HS-27A (cell line): ENCODE measurements at places on chromosomes 12 and 14.
A peak's percentile ranks its signal among the peaks of the same experiment; 100 is the strongest.

DNA sequence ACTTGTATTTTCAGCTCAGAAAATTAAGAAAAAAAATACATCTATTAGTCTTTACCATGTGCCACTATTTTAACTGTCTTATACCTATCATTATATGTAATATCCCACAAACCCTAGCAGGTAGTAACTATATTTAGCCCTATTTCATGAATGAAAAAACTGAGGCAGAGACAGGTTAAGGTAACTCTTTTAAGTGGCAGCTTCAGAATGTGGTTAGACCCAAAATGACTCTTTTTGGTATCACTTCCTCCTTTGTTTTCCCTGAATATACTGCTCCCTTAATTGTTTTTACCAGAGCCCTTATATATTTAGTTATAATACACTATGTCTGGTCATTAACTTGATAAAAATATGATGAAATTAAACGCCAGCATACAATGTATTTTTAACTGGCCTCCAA, 235.6 kb upstream of the RPL10L start:
- DNase-seq, result no peak

- no peak for DNase-seq
These were observed 102.3 kb upstream of the DIO3 start for GRCh38 chr14:101458741-101459550.

DNA sequence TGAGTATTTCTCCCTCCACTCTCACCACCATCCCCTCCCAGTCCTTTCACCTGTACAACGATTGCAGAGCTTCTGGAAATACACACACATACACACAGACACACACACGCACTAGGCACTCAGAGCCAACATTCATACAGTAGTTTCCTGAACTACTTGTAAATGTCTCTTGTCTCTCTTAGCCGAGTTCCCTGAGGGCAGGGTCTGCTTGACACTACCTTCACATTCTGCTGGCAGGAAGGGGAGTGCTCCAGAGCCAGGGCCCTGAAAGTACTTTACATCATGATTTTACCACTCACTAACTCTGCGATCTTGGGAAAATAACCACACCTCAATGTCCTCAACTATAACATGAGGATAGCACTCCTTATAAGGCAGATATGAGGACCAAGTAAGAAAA, 82.7 kb downstream of the GAS2L3 start:
- no peak for DNase-seq

GRCh38 chr14:47665337-47666134, 9.9 kb downstream of the MDGA2 start:
- DNase-seq, result no peak

DNA sequence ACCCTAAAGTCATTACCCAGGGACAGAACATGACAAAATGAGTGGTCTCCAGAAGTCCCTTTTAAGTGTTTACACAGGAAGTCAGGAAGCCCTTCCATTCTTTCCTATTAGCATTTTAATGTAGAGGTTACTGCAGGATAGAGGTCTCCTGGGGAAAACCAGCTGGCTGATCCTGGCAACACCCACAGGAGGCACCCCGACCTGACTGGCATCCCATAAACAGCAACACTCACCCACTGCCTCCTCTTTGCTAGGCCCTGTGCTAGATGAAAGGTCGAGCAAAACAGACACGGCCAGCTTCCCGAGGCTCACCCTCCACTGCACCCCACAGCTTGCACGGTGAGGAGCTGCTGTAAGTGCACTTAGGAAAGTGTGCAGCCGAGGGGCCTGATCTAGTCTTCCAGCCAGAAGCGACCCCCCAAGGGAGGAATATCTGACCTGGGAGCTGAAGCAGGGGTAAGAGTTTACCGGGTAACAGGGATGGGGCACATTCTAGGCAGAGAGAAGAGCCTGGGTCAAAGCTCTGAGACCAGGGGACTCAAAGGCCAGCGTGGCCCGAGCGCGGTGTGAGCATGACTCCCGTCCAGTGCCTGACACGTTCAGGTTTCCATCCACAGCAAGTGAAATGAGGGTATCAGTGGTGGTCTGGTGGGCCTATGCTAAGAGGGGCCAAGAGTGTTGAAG, 9.0 kb downstream of the DAZAP2 start:
- DNase-seq, result no peak

- DNase-seq, result no peak
These were observed 73.3 kb downstream of the RPS6KA5 start for GRCh38 chr14:90987140-90987539.

- no peak for DNase-seq
These were observed 456.7 kb downstream of the AEBP2 start for GRCh38 chr12:19896041-19896440.

DNA sequence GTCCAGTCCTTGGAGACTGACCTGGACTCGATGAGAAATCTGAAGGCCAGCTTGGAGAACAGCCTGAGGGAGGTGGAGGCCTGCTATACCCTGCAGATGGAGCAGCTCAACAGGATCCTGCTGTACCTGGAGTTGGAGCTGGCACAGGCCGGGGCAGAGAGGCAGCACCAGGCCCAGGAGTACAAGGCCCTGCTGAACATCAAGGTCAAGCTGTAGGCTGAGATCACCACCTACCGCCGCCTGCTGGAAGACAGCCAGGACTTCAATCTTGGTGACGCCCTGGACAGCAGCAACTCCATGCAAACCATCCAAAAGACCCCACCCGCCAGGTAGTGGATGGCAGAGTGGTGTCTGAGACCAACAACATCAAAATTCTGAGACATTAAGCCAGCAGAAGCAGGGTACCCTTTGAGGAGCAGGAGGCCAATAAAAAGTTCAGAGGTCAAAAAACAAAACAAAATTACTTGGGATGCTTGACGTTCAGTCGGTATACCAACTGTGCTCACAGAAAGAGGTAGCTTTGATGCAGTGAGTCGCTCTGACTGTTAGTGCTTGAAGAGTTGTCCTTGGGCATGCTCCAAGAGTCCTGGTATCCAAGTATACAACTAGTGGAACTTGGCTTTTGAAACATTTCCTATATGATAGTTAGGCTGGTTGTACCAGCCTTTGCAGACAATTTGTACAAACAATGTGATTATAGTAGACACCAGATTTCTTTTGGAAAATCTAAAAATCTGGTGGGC, 4.8 kb downstream of the MED6 start:
- no peak for DNase-seq

DNA sequence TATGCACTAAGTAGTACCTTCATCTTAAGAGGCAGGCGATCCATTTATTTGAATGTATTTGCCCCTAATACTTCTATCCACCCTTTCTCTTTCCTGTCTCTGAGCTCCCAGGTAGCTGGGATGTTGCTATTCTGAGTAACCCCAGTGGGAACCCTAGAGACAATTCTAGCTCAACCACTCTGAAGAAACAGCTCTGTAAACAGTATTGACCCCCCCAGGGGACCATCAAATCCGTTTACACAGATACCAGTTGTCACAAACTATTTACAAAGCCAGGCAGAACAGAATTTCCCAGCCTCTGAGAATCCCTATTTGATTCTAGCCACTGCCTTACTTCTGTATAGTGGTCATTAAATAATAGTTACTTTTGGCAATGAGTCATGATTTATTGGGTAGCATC, 64.9 kb downstream of the MIPOL1 start:
- DNase-seq, result no peak

DNA sequence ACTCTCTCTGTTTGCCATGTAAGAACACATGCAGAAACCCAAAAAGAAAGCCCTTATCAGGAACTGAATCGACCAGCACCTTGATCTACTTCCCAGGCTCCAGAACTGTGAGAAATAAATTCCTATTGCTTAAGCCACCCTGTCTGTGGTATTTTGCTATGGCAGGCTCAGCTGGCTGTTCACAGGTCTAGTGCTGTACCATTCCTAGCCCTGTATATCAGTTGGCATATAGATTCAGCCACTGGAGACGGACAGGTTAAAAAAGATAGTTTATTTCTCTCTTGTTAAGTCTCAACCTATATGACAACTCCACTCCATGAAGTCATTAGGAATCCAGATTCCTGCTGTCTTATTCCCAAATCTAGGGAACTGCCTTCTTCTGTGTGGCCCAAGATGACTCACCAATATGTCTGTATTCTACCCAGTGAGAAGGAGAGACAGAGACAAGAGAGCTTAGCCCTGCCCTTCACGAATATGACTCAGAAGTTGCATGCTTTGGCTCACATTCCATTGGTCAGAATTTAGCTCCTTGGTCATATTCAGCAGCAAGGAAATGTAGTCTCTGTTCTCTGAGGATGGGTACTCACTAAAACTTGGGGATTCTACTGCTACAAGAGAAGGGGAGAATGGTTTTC, 57.0 kb downstream of the PLEKHG7 start:
- peak; percentile 85 for DNase-seq

DNA sequence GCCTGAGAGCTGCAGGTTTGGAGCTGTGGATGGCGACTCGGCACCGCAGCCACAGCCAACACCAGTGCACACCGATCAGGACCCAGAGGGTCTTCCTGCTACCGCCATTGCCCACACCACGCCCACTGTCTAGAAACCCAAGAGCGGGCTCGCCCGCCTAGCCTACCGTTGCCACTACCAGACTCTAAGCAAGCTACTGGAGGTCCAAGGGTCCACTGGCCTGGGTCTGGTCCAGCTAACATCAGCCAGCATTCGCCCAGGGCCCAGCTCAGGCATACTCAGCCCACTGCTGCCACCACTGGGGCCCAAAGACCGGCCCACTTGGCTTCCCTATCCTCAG, 30.5 kb upstream of the MON2 start:
- no peak for DNase-seq

- peak; percentile 66 for DNase-seq
These were observed 28.8 kb downstream of the PAX9 start for GRCh38 chr14:36690311-36691040.

- DNase-seq, result no peak
These were observed 54.2 kb downstream of the SUDS3 start for GRCh38 chr12:118430516-118430915.

GRCh38 chr12:85424581-85425348, 144.7 kb downstream of the ALX1 start:
- DNase-seq, result no peak

DNA sequence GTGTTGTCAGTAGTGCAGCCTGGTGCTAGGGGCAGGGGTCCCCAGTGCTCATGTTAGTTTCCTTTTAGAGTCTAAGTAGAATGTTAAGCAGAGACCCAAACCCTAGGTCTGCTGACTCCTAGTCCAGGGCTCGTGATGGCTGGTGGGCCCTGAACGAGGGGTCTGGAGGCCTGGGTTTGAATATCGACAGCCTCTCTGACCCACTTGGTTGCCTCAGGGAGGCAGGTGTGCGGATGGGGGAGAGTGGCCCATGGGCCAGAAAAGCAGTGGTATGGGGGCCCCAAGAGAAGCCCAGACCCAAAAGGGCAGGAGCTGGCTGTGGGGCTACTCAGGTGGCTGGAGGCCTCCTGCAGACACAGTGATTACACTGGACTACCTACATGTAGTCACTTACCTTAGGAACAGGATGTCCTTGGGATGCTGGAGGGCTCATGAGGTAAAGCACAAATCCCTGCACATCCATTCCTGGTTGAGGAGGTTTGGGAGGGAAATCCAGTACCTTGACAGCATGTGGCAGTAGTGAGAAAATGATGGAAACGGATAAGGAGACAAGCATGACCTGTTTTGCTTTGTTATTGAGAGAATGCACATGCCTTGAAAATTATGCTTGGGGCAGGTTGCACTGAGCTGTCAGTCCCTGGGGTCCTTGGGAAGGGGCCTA, 1.7 kb upstream of the SLC25A29 start:
- DNase-seq, result no peak

DNA sequence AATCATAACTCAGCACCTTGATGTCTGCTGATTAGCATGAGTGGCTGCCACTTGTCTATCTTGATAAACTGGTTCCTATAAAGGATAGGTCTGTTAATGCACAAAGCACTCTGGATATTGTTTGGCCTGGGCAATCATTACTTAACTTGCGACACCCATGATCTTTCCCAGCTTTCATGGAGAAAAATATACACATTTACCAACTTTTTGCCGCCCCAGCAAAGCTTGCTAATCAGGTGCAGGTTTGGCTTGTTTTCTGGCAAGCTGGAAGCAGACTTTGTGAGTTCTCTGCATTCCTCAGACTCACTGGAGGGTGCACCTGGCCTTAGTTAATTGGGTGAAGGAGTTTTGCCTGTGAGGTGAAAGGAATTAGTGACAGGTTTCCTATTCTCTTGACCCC, 1126.4 kb upstream of the FLRT2 start:
- DNase-seq, result no peak

DNA sequence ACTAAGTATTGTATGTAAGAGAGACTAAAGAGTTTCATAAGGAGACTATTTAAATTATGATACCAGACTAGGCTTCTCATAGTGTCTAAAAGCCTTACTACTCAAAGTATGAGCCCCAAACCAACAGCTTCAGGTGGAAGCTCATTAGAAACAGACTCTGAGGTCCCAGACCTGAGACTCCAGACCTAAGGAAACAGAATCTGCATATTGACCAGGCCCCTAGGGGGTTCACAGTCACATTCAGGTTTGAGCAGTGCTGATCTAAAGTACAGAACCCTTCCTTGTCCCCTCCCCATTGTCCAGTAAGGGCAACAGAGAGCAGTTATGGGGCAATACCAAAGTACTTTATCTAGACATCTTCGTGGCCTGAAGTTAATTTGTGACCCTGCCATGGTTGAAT, 87.7 kb downstream of the SSPN start:
- DNase-seq, result no peak

GRCh38 chr14:19801118-19801464, 2.5 kb upstream of the OR4N2 start:
- no peak for DNase-seq

GRCh38 chr12:71605039-71605438, 58.6 kb downstream of the ZFC3H1 start:
- DNase-seq, result no peak

GRCh38 chr12:51870504-51870903, 17.4 kb upstream of the ANKRD33 start:
- no peak for DNase-seq

DNA sequence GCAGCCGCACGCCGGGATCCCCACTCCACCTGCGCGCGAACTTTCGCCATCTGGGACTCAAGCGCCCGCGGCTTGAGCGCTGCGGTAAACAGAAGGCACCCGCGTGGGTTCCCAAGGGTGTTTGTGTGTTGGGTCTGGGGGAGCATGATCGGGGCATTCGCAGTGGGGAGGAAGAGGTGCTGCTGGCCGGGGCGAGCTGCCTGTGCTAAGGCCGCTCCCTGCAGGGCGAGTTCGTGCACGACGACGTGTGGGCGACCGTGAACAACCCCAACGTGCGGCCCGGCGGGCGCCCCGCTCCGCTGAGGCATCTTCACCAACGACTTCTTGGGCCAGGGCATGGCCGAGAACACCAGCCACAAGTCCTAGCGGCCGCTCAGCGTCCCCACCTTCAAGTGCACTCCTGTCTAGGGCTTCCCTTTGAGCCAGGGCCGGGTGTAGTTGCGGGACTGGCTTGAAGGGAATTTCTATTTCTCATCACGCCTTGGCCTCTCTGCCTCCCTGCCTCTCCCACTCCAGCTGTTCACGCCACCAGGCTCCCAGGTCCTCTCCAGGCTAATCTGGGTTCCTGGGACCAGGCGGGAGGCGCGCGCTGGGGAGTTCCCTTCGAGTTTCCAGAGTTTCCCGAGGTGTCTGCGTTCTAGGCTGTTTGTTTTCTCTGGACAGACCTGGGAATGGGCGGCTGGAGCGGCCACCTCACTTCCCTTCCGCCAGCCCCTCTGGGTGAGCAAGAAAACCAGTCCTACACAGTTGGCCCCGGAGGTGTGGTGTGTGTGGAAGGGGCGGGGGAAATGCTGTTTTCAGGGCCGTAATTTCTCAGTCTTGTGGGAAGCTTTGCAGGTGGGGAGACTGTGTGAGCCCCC, 417.8 kb upstream of the TMTC1 start:
- DNase-seq, result no peak

- DNase-seq, result no peak
These were observed 101.9 kb downstream of the NPAS3 start for GRCh38 chr14:33040372-33041140.
